ENCODE measurements at places on chromosomes 2 and 18.

DNA sequence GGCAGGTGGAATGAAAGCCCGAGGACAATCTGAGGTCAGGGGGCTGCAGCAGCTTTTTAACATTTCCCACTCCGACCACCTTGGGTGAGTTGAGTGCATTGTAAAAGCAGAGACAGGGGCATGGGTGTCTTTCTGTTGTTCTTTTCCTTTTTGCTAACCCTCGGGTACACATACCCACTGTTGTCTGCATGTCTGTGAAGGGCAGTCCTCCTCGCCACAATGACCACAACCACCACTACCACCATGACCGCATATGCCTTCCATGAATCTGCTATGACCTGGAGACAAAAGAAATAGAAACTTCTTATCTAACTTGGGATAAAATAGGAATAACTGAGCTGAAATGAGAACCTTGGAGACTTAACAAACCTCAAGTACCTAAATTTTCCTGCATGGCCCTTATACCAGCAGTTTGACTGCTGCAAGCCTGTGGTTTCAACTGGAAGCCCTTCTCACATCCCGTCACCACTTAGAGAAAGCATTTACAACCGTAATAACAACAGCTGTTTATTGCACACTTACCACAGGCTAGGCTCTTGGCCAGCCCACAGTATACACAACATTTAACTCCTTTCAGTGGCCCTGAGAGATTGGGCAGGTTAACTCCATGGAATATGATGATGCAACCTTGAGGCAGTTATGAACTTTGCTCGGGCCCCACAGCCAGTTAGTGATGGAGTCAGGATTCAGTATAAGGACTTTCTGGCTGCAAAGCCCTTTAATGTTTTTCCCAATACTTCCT is 80.3 kb downstream of the GYPC start:
- no peak for DNase-seq

DNA sequence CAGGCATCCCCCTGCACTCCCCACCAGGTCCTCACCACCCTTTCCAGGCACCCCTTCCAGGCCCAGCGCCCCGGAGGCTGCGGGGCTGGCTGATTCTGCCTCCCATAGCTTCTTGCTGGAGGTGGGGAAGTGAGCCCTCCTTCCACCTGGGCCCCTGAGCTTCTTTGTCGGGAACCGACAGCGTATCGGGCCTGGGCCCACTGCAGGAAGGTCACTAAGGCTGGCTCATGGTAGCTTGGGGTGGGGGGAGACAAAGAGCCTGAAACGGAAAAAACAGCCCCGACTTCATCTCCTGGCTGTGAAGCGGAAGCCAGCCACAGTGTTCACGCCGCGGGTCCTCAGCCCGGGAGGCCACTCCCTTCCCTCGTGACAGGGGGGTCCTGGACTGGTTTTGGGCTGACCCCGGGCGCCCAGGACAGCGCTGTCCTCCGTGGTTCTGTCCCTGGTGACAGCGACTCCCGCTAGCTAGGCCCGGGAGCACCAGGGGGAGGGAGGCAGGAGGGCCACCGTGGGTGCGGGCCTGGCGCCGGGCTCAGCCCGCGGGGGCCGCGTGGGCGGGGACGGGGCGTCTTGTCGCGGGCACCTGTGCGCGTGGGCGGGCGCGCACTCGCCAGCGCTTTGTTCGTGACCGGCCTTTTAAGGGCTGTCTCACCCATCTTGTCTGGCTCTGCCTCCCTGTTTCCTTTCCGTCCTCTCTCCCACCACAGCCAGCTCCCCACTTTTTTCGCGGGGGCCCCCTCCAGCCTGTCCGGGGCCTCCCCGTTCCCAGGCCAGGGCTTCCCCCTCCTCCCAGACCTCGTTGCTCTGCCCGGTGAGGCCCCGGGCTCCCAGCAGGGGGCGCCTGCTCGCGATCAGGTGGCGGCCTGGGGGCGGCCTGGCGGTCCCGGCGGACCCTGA is 64.9 kb downstream of the DNMT3A start:
- peak; percentile 76 for DNase-seq

- no peak for DNase-seq
Observed at GRCh38 chr18:66640431-66640830, 36.5 kb upstream of the CDH19 start.

GRCh38 chr2:31770741-31771140 is 190.0 kb upstream of the SRD5A2 start:
- DNase-seq: no peak

- DNase-seq: no peak
Observed at GRCh38 chr2:147273628-147274027, 571.2 kb upstream of the ACVR2A start.

DNA sequence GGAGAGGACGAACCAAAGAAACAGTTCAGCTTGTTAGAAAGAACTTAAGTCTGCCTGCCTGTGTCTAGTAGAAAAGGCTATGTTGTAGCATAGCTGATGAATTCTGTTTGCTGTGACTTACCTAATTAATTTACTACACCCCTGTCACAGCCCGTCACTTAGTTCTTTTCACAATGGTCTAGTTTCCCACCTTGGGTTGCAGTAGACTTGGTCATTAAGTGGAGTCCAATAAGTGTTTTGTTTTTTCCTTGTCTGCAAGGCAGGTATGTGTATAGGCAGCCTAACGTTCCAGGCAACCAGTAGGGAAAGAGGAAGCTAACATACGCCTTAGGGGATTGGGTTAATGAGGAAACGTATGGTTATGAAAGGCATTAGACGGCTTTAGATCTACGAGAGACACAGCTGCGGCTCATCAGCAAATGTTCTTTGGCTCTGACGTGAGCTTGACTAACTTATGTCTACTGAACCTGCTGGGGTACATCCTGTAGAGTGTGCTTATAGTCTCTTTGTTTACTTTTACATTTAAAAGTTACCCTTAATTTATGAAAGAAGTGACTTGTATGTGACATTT is 180.1 kb downstream of the PRPF40A start:
- DNase-seq: no peak

GRCh38 chr2:174053355-174054151 is 88.4 kb upstream of the SP3 start:
- no peak for DNase-seq

GRCh38 chr18:11963991-11964484 is 17.3 kb upstream of the IMPA2 start:
- DNase-seq: no peak

DNA sequence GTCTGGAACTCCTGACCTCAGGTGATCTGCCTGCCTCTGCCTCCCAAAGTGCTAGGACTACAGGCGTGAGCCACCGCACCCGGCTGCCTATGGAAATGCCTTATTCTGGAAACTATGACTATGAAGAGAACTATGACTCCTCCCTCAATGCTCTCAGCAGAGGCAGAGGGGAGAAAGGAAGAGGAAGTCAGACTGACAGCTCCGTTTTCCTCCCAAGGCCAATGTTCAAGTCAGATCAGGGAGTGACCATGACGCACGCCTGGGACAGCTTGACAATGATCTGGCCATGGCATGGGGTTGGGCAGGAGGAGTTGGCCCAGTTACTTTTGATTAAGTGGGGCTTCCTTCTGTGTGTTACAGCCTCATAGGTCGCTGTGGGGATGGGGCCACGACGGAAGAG is 44.3 kb upstream of the MRPL33 start:
- no peak for DNase-seq

DNA sequence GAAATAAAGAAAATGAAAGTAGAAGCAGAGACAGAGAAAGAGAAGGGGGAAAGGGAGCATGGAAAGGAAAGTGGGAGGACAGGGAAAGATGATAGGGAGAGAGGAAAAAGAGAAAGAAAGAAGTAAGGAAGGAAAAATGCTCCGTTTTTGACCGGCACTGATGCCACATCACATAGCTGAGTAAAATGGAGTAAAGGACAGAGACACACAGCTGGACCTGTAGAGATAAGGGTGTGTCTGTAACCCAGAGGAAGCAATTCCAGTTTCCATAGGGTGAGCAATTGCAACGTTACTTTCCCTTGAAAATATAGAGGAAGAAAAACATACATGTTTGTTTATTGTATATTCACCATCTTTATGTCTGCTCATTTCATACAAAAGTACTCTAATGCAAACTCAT is 1866.9 kb upstream of the PIK3C3 start:
- DNase-seq: no peak

DNA sequence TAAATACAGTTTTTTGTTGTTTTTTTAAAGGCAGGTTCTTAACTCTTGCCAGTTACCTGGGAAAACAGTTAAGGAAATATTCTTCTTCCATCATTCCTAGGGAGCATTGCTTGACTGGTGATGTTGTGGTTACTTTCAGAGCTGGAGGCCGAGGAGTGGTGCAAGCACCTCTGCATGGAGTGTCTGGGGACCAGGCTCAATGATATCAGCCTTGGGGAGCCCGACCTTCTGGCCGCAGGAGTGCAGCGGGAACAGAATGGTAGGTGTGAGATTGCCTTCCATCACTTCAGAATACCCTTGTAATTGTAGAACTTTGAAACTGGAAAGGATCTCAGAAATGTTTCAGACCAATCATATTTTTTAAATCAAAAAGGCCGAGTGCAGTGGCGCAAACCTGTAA is 270.1 kb downstream of the CD226 start:
- no peak for DNase-seq

DNA sequence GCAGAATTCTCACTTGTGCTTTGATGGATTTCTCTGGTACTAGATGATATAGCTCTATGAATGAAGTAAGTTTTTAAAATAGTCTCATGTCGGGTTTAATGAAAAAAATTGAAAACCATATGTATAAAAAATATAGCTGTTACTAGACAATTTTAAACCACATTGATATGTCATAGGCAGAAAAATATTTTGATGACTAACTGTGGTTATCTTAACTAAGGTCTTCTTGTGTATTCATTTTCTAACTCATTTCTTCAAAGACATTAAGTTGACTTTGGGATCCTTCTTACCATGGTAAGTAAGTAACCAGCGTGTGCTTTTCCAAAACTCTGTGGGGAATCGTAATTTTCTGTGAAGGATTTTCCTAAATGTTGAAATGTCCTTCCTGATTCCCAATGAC is 160.9 kb upstream of the COL3A1 start:
- DNase-seq: no peak

GRCh38 chr2:215880970-215881369 is 132.4 kb downstream of the MREG start:
- DNase-seq: no peak

- no peak for DNase-seq
Observed at GRCh38 chr18:68400889-68401288, 314.0 kb downstream of the TMX3 start.

- DNase-seq: no peak
Observed at GRCh38 chr2:27133195-27133875, 1.1 kb downstream of the PREB start.

DNA sequence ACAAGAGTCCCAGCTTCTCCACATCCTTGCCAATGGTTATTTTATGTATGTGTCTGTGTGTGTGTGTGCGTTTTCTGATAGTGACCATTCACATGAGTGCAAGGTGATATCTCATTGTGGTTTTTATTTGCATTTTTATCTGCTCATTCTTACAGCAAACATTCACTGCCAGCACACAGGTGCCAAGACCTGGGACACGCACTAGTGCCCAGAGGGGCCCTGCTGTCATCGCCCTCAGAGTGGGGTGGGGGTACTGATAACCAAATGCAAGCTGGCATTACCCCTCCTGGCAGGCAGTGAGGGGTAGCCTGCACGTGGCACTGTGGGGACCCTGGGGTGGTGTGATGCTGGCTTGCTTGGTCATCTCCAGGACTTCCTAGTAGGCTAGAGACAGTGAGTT is 285.4 kb downstream of the LPIN1 start:
- no peak for DNase-seq

- no peak for DNase-seq
Observed at GRCh38 chr2:142259356-142259755, 128.5 kb upstream of the LRP1B start.

DNA sequence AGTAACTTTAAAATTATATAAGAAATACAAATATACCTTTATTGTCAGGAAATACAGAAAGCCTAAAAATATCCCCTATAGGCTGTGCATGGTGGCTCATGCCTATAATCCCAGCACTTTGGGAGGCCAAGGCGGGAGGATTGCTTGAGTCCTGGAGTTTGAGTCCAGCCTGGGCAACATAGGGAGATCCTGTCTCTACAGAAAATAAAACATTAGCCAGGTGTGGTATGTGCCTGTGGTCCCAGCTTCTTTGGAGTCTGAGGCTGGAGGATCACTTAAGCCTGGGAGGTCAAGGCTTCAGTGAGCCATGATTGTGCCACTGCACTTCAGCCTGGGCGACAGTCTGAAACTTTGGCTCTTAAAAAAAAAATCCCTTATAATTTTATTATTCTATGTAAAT is 29.1 kb downstream of the GLS start:
- DNase-seq: no peak
